ENCODE measurements at places on chromosomes 6 and 20.

- no peak for DNase-seq
Measured at GRCh38 chr6:46676604-46677313, 10.9 kb upstream of the TDRD6 start.

GRCh38 chr6:4804095-4804494, 27.9 kb downstream of the CDYL start:
- peak; percentile 45 for DNase-seq

- no peak for DNase-seq
Measured at GRCh38 chr6:106069478-106069877, 16.7 kb upstream of the PRDM1 start.

- DNase-seq, result no peak
Measured at GRCh38 chr6:24922170-24922569, 13.6 kb downstream of the RIPOR2 start.

- DNase-seq, result no peak
Measured at GRCh38 chr20:41078329-41078728, 49.7 kb downstream of the TOP1 start.

DNA sequence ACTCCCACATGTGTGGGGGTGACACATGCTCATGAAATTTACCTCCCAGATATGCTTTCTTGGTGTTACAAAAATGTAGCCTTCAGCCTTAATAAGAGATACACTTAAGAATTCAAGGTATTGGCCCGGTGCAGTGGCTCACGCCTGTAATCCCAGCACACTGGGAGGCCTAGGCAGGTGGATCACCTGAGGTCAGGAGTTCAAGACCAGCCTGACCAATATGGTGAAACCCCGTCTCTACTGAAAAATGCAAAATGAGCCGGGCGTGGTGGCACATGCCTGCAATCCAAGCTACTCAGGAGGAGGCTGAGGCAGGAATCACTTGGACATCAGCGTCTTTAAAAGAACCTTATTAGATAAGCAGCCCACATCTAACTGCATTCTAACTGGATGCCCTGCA, 614.3 kb upstream of the CDH4 start:
- no peak for DNase-seq

DNA sequence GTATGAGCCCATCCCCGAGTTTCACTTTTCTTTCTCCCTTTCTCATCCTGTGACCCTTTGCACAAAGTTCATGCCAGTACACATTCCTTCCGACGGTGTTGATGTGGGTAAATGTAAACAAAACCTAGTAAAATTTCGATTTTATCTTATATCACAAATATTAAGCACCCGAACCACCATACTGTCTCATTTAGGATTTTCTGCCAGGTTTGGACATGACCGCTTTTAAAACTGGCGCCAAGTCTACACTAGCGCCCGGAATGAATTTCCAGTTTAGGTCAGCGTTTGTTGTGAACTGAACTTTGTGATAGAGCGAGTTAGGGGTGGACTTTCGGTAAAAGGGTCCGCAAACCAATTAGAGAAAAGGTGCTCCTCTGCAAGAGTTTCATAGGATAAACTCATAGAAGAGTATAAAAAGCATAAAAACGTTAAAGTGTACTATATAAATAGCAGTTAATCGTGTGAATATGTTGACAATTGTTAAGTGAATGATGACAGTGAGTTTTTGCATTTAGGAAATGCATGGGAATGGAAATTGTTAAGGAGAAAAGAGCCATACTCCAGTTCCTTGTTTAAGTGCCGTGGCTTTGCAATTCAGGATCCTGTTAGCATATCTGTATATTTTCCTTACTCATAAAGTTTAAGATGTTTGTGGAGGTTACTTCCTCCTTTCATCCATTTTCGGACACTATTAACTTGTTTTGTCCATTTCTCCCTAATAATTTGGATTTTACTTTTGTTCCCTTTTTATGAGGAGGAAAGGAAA, 937 bp downstream of the AKAP7 start:
- peak; percentile 45 for DNase-seq

GRCh38 chr6:127202676-127203075, 64.0 kb upstream of the RNF146 start:
- no peak for DNase-seq

GRCh38 chr6:170497841-170498301, 55.2 kb downstream of the PSMB1 start:
- peak; percentile 92 for DNase-seq

DNA sequence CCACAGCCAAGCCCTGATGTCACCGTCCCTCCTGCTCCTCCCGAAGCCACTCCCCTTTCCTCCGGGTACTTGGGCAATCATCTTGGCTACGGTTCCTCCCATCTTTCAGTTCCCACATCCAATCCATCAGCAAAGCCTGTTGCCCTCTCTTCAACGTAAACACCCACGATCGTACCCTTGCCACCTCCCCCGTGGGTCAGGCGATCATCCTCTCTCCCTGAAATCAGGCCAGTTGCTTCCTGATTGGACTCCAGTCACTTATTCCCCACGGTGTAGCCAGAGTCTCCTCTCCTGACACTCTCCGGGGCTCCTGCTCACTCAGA, 44.5 kb downstream of the SULF2 start:
- no peak for DNase-seq

DNA sequence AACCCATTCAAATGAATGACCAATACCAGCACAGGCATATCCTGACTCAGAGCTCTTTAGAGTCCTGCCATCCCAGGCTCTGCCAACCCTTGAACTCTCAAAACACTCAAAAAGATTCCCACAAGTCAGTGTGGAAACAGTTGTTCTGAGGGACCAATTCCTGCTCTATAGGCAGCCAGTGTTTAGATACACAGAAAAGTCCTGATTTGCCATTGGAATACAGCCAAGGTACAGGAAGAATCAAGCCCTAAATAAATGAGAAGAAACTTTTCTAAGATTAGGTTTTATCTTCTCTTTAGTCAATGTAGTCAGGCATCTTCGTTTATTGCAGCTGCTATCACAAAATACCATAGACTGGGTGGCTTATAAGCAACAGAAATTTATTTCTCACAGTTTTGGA, 626.8 kb upstream of the ARID1B start:
- DNase-seq, result no peak

DNA sequence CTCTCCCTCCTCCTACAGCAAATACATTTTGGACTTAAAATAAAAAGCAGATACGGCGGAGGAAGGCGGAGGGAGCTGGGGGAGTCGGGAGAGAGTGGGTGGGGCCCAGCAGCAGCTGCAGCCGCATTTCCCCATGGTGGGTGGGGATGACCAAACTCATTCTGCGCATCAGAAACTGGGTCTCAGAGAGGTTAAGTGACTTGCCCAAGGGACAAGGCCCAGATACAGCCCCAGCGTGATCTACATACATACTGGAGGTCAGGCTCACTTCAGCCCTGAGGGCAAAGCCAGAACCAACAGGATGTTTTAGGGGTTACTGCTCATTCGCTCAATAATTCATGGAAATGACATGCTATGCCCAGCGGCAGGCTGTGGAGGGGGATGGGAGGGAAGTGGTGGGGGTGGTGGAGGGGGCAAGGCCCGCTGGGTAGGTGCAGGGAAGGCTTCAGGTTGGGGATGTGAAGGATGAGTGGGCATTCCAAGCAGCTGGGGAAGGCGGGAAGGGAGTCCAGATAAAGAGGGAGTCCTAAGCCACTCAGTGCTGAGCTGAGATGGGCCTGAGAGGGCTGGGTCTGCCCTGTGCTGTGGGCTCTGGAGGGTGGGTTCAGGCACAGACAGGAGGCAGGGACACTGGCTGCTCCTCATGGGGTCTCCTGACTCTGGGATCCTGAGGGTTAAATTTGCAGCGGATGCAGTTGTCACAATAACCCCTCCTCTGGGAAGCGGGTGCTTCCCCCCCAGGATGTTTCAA, 31.0 kb downstream of the DLGAP4 start:
- DNase-seq, result peak; percentile 53

DNA sequence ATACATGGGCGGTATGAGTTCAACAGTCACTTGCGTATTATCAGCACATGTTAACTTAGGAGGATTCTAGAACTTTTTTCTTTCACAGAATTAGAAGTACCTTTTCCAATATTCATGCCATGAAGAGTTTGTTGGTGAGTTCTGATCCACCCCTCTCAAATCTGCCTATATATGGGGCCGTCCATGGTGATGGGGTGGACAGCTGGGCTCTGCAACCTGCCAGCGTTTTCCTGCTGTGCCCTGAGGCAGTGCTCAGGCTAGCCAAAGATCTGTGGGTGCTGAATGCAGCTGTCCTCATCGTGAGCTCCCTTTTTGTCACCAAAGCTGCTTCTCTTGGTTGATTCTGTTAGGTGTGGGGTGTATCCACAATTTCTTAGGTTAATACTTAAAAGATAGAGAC, 88.7 kb downstream of the THBS2 start:
- DNase-seq, result no peak

DNA sequence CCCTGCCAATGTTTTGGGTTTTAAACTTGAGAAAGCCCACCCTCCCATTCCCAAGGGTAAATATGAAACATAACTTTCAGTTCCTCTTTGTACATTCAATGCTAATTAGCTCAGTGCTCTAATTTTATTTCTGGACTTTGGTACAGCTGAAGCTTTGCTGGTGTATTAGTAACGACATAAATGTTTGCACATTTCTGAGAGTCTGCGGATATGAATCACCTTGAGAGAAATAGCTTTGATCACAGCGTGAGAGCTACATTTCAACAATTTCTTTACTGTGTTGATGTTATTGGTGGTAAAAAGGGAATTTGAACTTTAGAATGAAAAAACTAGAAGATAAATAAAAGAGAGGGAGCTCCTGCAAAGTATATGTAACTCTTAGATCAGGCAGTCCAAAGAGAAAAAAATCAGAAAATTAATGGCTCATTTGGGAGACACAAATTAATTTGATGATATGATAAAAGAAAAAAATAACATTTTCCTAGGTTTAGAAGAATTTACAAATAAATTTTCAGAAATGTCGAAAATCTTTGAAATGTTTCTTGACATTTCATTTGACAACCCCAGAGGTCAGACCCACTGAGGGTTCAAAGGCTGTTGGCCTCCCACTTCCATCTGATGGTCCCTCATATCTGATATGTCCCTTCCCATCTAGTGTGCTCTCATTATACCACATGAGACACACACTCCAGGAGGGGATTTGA, 38.5 kb upstream of the CAP2 start:
- DNase-seq, result no peak

GRCh38 chr20:9616455-9616805, 102.0 kb downstream of the LAMP5 start:
- no peak for DNase-seq

- DNase-seq, result peak; percentile 78
Measured at GRCh38 chr6:4973982-4974745, 29.7 kb downstream of the RPP40 start.

DNA sequence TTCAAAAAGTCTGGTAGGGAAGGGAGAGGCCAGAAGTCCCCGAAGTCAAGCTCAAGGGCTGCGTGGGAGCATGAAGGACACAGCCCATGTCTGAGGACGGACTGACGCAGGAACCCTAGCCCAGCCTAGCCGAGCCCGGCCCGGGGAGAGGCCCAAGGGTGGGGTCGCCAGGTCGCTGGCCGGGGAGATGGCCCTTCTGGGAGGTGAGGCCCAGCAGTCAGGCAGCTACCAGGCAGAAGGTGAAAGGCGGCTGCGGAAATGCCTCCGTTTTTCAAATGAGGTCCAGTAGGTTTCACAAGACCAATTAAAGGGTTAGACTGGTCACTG, 44.6 kb downstream of the WDR27 start:
- DNase-seq, result no peak

- DNase-seq, result no peak
Measured at GRCh38 chr6:136188486-136188885, 61.6 kb downstream of the MTFR2 start.

GRCh38 chr20:58878399-58878798, 25.9 kb downstream of the GNAS start:
- no peak for DNase-seq

DNA sequence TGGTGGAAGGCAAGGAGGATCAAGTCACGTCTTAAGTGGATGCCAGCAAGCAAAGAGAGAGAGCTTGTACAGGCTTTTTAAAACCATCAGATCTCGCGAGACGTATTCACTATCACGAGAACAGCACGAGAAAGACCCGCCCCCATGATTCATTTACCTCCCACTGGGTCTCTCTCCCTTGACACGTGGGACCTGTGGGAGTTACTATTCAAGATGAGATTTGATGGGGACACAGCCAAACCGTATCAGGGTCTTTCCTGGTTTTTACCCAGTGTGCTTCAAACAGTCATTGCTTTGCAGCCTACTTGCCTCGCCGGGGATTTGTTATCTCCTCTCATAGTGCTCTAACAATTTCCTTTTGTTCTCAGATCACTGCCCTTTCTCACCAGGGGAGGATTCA, 108.2 kb downstream of the UST start:
- peak; percentile 80 for DNase-seq

GRCh38 chr6:109472132-109472995, 10.7 kb downstream of the ZBTB24 start:
- DNase-seq, result no peak

DNA sequence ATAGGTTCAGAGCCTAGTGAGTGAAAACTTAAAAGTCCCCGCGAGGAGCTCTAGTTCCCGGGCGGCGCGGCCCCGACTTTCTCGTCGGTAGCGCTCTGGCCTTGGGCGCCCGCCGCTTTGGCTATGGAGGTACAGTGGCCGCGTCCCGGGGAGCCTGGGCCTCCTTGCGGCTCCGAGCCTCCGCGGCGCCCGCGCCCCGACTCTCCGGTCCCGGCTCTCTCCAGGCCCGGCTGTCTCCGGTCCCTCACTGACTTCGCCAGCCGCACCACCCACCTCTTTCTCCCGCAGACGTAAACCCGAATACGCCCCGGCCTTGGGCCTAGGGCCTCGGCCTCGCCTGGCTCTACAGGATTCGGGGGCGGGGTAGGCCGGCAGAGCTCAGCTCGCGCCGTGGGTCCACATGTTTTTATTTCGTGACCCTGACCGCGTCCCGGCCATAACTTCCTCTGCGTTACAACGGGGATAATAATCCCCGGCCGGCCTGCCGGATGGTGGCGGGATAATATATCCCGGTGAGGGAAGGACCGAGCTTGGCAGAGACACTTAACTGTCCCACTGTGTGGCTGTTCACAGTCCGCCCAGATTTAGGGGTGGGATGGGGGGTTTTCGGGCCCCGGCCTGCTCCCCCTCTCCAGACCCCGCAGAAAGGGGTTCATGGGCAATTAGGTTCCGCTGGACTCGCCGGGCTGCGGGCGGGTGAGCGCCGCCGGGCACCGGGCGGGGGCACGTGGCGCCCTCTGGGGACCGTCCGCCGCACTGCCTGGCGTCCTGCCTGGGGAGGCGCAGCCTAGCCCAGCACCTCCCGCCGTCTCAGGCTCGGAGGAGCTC, 10.0 kb upstream of the TBX18 start:
- peak; percentile 93 for DNase-seq

- no peak for DNase-seq
Measured at GRCh38 chr6:104954190-104954797, 2.6 kb upstream of the LIN28B start.

GRCh38 chr6:111173341-111173740, 86.0 kb downstream of the SLC16A10 start:
- peak; percentile 55 for DNase-seq

- DNase-seq, result peak; percentile 72
Measured at GRCh38 chr20:57251344-57251743, 15.1 kb downstream of the BMP7 start.

Data from endodermal cell (in vitro differentiated cells).